ENCODE measurements at places on chromosomes 11 and 22.

DNA sequence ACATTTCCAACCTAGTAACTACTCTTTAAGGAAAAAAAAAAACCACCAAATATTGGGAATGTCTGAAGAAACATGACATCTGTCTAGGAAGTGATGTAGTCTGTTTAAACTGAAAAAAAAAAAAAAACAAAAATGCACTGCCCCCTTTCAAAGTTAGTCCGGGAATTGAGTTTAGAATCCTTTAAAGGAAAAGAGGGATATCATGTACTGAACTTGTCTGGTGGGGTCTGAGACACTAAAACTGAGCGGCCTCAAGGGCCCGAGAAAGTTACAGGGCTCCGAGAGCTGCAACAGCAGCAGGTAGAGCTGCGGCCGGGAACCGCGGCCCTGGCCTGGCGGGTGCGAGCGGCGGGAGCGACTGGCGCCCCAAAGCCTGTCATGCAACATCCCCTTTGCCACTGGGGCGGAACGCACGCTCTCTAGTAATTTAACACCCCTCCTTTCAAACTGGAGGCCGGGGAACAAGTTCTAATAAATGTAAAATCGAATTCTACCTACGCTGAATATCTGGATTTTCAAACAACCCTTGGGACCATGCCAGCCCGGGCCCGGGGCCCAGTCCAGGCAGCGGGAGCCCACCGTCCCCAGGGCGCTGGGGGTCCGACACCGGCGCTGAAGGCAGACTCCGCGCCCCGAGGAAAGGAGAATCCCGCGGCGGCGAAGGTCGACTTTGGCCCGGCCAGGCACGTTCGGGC, 736 bp downstream of the RDX start:
- no peaks in the 10 kb centered on the region for H3K27me3 ChIP-seq
- peaks cover 31% of the 10 kb centered on the region for H3K4me1 ChIP-seq
- peak overlapping the region; percentile 96 for H3K27ac ChIP-seq
- peak overlapping the region; percentile 95 for H3K4me3 ChIP-seq
- H3K36me3 ChIP-seq = peaks cover 2% of the 10 kb centered on the region

DNA sequence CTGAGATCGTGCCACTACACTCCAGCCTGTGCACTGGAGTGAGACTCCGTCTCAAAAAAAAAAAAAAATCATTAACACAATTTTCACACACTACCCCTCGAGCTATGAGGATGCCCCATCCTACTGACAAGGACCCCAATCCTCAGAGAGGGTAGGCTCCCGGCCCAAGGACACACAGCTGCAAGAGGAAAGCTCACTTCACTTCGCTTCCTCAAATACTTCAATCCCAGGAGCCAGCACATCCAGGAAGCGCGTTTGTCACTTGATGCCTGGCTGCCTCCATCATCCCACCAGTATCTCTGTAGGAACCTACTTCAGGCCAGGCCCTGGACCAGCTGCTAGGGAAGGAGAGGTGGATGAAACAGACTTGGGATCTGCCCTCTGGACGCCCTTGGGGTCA, 144.0 kb downstream of the CRYBB2 start:
- DNase-seq = no peak
- H3K4me1 ChIP-seq = peaks cover 10% of the 10 kb centered on the region
- H3K36me3 ChIP-seq = no peaks in the 10 kb centered on the region
- no peaks in the 10 kb centered on the region for H3K27me3 ChIP-seq
- H3K27ac ChIP-seq = no peak overlapping the region

DNA sequence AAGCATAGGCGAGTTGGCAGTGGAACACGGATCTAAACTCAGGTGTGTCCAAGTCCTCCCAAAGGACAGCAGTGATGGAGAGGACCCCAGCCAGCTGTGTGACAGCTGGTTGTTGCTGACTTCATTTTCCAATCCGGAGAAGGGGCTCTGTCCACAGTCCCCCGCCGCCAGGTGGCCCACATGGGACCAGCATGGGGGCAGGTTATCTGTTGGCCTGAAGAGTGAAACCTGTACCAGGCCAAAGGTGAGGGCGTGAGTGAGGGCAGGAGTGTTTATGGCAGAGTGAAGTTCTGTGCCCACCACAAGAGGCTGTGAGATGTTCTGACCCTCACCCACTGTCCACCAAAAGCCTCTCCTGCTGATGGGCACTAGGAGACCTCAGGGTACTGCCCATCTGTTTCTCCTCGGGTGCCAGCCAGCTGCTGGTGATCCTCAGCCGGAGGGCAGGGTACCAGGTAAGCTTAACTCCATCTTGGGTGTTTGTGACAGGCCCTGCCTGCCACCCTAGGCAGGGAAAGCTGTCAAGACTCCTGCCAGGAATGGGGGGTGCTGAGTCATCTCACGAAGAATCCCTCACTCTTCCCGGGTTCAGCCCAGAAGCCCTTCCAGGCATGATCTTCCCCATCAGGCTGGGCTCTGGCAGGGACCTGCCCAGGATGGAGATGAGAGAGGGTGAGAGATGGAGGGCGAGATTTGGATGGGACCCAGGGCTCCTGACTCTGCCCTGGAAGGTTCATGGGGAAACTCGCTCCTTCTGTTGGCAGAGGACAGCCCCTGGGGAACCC, 15.5 kb upstream of the TAB1 start:
- no peak for DNase-seq
- H3K4me3 ChIP-seq = no peak overlapping the region
- no peak overlapping the region for H3K27ac ChIP-seq
- H3K27me3 ChIP-seq = no peaks in the 10 kb centered on the region

- no peak overlapping the region for H3K27ac ChIP-seq
- H3K4me3 ChIP-seq = no peak overlapping the region
- no peaks in the 10 kb centered on the region for H3K36me3 ChIP-seq
- no peaks in the 10 kb centered on the region for H3K27me3 ChIP-seq
These were observed 96.9 kb downstream of the TEAD1 start for GRCh38 chr11:12770966-12771597.

GRCh38 chr11:46055371-46055770, 65.9 kb downstream of the PHF21A start:
- H3K27ac ChIP-seq = no peak overlapping the region
- H3K4me1 ChIP-seq = no peaks in the 10 kb centered on the region
- H3K27me3 ChIP-seq = no peaks in the 10 kb centered on the region
- no peaks in the 10 kb centered on the region for H3K36me3 ChIP-seq
- H3K4me3 ChIP-seq = no peak overlapping the region

DNA sequence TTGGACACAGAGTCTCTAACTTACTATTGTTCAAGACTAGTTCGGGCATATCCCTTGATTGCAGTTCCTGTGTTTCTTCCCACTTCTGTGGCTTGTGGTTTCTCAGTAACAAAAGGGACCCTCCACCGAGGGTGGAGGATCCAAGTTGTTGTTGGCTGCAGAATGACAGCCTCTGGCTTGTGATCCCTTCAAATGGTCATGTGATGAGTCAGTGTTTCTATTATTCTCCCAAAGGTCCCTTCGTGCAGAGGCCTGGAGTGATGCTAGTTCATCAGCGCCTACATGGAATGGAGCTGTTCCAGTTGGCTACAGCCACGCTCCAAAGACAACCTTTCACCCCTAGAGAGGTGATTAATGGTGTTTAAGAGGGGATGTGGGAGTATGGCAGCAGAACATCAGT, 2.6 kb upstream of the VWCE start:
- H3K4me1 ChIP-seq = peaks cover 41% of the 10 kb centered on the region
- no peak overlapping the region for H3K4me3 ChIP-seq
- peaks cover 5% of the 10 kb centered on the region for H3K27me3 ChIP-seq
- DNase-seq = peak; percentile 94

GRCh38 chr11:76067099-76067498, 139.2 kb downstream of the WNT11 start:
- no peak overlapping the region for H3K4me3 ChIP-seq
- no peak for DNase-seq
- no peaks in the 10 kb centered on the region for H3K4me1 ChIP-seq
- H3K27me3 ChIP-seq = no peaks in the 10 kb centered on the region
- peaks cover 3% of the 10 kb centered on the region for H3K36me3 ChIP-seq
- no peak overlapping the region for H3K27ac ChIP-seq

- no peaks in the 10 kb centered on the region for H3K36me3 ChIP-seq
- H3K4me3 ChIP-seq = no peak overlapping the region
- no peaks in the 10 kb centered on the region for H3K4me1 ChIP-seq
- DNase-seq = no peak
- no peak overlapping the region for H3K27ac ChIP-seq
- no peaks in the 10 kb centered on the region for H3K27me3 ChIP-seq
These were observed 30.4 kb downstream of the NEAT1 start for GRCh38 chr11:65452806-65453490.

- H3K27ac ChIP-seq = peak overlapping the region; percentile 98
- DNase-seq = no peak
- no peaks in the 10 kb centered on the region for H3K27me3 ChIP-seq
- H3K4me3 ChIP-seq = peak overlapping the region; percentile 46
- H3K4me1 ChIP-seq = peaks cover 46% of the 10 kb centered on the region
These were observed 64.3 kb downstream of the ETS1 start for GRCh38 chr11:128522943-128523518.

All from endothelial cell of umbilical vein (primary cell).